ENCODE measurements at places on chromosomes 5 and 9.

GRCh38 chr5:128378632-128379031 is 159.4 kb downstream of the FBN2 start:
- no peak for DNase-seq

DNA sequence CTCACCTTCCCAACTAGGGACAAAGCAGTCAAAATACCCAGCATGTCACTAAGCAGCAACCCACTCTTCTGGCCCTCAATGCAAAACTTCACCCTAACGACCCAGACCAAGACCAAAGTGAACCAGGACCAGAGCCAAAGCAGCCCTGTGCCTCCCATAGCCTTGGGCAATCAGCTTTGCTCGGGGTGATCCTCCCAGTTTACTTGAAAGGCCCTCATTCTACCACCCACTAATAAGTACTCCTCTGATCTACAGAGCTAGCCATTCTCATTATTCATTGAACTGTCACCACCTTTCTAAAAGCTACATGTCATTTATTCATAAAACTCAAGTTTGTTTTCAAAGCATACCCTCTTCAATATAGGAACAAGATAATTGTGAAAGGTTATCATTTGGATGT is 221.0 kb downstream of the FRMD3 start:
- no peak for DNase-seq

DNA sequence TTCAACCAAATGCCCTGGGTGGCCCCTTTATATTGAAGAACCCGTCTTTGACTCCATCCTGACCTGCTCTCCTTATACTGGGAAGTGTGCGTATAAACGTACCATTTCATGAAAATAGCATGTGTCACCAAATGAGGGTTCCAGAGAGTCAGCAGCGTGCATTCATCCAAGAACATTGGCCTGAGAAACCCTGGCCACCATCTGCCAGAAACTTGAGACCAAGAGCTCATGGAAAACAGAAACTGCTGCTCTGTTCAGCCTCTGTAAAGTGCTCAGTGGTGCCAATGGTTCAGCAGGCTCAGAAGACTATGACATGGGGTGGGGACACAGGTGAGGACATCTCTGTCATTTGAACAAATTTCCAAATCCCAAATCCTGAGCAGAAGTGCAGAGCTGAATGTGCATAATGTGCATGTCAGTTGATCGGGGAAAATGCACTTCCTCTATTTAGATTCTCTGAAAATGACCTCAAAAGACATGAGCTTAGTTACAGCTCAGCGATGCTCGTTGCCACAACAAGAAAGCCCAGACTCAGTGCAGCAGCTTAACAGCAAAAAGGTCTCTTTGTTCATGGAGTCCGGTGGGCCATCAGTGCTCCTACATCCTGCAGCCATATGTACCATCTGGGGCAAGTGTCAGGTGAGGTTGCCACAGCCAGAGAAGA is 176.1 kb downstream of the ATPSCKMT start:
- DNase-seq = no peak

GRCh38 chr5:178083922-178084321 is 29.4 kb upstream of the N4BP3 start:
- DNase-seq = no peak
